ENCODE measurements at places on chromosomes 7 and 10. TPM values are rescaled to one million over a fixed set of nuclear protein-coding genes. Genes with fewer than 3 reads are reported as not detected.

Gene ZNF425
- total RNA-seq, result 4.7 TPM

Gene TEX47
- not detected for total RNA-seq

Gene GPR15LG
- not detected for total RNA-seq

Gene SYCE1
- not detected for total RNA-seq

Gene VWDE
- total RNA-seq, result 3.1 TPM

Gene OPN1SW
- not detected for total RNA-seq

Gene NUTM2E
- 0.41 TPM for total RNA-seq

Gene CYP26C1
- total RNA-seq, result not detected

Gene GIMAP7
- total RNA-seq, result 8.2 TPM

Gene DDIT4
- total RNA-seq, result 153 TPM

Gene GRM3
- total RNA-seq, result not detected

Gene PTPRN2
- total RNA-seq, result 3.1 TPM

Gene ZP3
- total RNA-seq, result 2.1 TPM

Gene SFTPA1
- not detected for total RNA-seq

Gene SLC16A9
- total RNA-seq, result 9.5 TPM

Gene ATOH7
- total RNA-seq, result 0.82 TPM

Gene ARHGAP12
- total RNA-seq, result 62.6 TPM

Gene C10orf105
- 0.10 TPM for total RNA-seq

Gene PLXNA4
- total RNA-seq, result 5.7 TPM

Gene TDRD1
- total RNA-seq, result 1.6 TPM

Gene EGFR
- total RNA-seq, result 58.1 TPM

Gene PTPN20
- total RNA-seq, result 3.0 TPM

Data from tongue (tissue), 3 donors.